CD4-positive, alpha-beta T cell treated with Interleukin-12 subunit alpha and Interleukin-12 subunit beta, for 1 hour (primary cell): ENCODE measurements at places on chromosomes 1 and 21.

- no peak for DNase-seq
These were observed 4.3 kb downstream of the LPAR3 start for GRCh38 chr1:84888753-84889152.

- no peak for DNase-seq
These were observed 185.6 kb downstream of the TGFBR3 start for GRCh38 chr1:91700332-91700731.

- DNase-seq: no peak
These were observed 90.6 kb upstream of the TNR start for GRCh38 chr1:175833951-175834350.

DNA sequence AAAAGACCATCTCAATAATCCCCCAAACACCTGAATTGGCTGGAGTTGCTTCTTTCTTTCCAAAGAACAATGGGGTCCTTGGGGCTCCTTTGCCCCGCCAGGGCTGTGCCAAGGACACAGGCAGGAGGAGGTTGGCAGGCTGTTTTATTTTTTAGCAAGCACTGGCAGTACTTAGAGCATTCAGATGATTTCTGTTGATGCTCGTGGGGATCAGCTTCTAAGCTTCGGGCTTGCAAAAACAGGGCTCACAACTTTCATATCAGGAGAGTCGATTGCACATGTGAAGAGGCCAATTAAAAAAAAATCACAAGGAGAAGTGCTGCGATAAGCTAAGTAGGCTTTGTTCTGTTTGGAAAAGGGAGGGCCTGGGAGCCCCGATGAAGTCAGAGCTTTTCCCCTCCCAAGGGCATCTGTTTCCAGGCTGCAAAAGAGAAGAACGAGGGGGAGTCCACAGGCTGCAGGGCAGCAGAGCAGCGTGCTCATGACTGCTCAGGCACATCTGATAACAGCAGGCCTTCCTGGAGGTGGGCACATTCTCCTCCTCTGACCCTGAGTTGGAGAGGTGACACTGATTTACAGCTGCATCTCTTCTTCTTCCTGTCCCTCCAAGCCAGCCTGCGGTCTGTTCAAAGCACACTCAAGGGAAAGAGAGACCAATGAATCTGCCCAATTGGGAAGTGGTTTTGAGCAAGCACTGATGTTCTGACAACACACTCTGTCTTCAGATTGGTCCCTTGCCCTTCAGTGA lies 27.3 kb upstream of the BCAR3 start:
- DNase-seq: peak; percentile 12

- DNase-seq: no peak
These were observed 8.4 kb upstream of the SLC37A1 start for GRCh38 chr21:42505090-42505726.

GRCh38 chr1:24413350-24414163 lies at the start of gene STPG1:
TSS of gene STPG1 (minus strand) at chr1:24413782. CDS start at chr1:24401388, 12,394 bp downstream.
- peak; percentile 90 for DNase-seq

GRCh38 chr1:225949041-225949440 lies 8.0 kb upstream of the LEFTY2 start:
- DNase-seq: no peak

GRCh38 chr1:1307923-1308755 lies at the start of the genes ACAP3 and PUSL1:
TSS of gene ACAP3 (minus strand) at chr1:1307930. CDS start at chr1:1307815, 115 bp downstream.
TSS of gene PUSL1 (plus strand) at chr1:1308597. CDS start at chr1:1308644, 47 bp downstream.
- peak; percentile 91 for DNase-seq

GRCh38 chr1:244322181-244322580 lies 129.5 kb downstream of the ADSS2 start:
- no peak for DNase-seq

GRCh38 chr21:45900034-45900868 lies 81.3 kb upstream of the COL6A1 start:
- DNase-seq: no peak

DNA sequence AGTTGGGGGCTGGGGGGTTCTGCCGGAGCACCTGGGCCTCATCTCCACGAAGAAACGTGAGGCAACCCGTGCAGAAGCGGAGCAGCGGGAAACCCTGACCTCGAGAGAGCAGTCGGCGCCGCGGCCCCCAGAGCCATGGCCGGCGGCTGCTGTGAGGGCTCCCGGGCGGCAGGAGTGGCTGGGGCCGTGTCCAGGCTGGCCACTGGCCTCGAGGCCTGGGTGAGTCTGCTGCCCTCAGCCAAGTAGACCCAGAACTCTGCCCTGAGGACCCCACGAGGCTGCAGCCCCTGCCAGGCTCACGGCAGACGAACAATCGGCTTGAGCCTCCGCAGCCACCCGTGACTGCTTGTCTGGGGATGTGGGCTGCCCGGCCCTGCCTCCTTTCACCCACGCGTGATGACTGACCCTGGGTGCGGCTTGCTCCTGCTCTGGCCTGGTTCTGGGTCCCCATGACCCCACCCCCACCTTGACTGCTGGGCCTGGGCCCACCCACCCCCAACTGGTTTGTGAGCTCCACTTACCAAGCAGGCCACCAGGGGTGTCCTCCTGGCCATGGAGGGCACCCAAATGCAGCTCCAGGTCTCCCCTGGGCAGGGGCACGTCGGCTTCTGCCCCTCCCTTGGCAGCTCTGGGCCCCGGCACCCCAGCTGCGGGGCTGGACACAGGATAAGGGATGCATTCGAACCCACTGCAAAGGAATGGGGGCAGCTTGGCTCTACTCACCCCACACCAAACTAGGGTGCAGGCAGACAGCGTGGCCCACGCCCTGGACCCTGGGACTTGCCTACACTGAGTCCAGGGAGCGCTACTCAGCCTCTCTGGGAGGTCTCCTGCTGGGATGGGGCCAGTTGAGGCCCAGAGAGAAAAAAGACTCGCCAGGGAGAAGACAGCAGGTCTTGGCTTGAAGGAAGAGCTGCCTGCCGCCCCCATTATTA lies 34.2 kb downstream of the MORN1 start:
- DNase-seq: no peak

DNA sequence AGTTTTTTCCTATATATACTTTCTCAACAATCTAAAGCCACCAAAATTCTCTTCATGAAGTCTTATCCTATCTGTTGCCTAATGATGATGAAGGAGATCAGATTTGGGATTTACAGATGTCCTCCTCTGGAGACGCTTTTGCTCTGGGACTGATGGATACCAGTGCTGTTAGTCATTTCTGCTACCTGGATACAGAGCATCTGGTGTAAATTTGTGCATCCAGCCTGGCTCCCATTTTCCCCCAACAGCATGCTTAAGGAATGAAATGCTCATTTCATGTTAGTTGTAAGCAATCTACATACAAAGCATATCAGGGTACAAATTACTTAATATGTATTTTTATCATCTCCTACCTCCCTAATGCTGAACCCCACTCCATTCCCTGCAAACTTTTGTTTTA lies 57.7 kb downstream of the HNRNPR start:
- DNase-seq: no peak

- DNase-seq: no peak
These were observed 136.6 kb downstream of the POU2F1 start for GRCh38 chr1:167357305-167357704.

DNA sequence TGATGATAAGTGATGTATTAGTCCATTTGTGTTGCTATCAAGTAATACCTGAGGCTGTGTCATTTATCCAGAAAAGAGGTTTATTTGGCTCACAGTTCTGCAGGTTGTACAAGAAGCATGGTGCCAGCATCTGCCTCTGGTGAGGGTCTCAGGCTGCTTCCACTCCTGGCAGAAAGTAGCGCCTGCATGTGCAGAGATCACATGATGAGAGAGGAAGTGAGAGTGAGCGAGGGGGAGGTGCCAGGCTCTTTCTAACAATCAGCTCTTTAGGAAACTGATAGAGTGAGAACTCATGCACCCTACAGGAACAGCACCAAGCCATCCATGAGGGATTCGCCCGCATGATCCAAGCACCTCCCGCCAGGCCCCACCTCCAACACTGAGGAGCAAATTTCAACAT lies 2.2 kb upstream of the FHAD1 start:
- no peak for DNase-seq

- no peak for DNase-seq
These were observed 10.7 kb downstream of the COL8A2 start for GRCh38 chr1:36114371-36114770.

DNA sequence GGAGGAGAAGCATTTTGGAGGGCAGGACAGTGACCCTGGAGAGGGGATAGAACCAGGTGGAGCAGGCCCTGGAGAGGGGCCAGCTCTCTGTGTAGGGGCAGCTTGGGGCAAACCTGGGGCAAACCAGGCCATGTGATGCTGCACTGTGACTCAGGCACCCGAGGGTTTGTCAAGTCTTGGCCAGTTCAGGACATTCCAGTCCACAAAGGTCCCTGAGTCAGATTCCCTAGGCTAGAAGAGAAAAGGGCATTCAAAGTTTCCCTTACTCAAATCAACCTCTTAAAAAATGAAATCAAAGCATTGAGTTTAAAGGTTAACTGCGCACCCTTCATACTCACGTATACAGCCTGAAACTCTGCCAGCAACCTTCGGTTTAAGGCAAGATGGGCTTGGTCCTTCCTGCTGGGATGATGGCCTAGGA lies 25.2 kb upstream of the PLA2G2C start:
- no peak for DNase-seq

DNA sequence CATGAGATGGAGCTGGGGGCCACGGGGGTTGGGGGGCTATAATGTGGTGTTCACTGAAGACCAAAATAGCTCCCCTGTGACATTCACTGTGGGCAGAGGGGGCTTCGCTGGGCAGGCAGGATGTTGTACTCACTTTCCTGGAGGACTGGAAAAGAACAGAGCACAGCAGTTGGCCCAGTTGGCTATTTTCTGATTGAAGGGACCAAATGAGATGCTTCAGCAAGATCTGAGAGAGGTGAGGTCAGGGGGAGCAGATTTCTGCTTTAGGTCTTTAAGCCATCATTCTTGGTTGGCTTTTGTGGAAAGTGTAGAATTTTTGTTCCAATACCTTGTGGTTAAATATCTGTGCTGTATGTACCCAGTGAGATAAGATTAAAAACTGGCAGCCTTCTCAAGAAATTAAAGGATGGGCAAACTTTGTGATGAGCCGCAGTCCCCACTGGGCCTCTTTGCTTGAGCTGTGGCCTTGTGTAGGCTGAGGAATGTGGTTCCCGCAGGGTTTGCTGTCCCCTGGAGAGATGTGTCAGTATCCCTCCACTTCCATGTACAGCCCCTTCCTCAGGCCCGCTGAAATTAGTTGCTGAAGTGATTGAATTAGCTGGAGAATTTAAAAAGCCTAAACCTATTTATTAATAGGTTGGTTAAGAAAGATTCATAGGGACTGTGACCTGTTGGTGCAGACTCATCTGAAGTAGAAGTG lies 80.7 kb downstream of the ATP5PO start:
- DNase-seq: no peak

- peak; percentile 74 for DNase-seq
These were observed 6.1 kb downstream of the LDLRAP1 start for GRCh38 chr1:25549273-25550154.

GRCh38 chr1:31955917-31956736 lies 18.0 kb upstream of the PTP4A2 start:
- DNase-seq: peak; percentile 87

GRCh38 chr1:153547560-153548551 lies 1.2 kb downstream of the S100A3 start:
- DNase-seq: no peak

- no peak for DNase-seq
These were observed 334.4 kb downstream of the DSCAM start for GRCh38 chr21:40512590-40512989.

GRCh38 chr1:117967881-117968280 lies 38.3 kb downstream of the WDR3 start:
- no peak for DNase-seq

DNA sequence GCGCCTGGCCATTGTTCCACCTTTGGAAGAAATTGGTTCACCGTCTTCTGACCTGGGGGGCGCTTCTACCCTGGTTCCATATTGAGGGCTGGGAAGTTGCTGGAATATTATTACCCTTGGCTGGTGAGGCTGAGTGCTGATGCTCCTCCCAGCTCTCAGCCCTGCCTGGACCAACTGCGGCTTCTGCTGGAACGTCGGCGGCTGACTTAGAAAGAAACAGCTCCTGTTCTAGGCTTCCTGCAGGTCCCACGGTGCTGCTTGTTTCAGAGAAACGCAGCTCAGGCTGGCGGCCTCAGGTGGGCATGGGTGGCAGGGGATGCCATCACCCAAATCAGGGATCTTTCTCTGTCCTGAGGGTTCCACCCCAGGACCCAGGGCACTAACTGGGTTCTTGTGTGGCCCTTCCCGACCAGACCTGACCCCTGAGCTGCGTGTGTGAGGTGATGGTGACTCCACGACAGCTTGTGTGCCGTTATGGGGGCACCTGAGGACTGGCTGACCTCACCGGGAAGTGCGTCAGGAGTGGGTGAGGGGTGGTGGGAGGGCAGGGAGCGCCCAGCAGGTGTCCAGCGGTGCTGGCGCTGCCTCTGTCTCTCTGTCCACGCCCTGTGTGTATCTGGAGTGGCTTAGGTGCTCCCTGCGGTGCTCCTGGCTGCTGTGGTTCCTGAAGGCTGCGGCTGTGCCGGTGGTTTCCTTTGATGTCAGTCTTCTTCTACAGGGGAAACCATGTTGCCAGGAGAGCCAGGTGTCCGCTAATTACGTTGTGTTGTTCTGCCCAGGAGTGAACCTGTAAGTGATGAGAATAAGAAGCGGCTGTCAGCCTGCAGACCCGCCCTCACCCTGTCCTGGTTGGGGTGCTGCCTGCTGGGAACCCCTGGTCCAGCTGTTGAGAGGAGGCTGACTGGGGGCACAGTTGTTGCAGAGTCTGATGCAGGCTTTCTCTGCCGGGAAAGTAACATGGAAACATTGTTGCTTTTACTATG lies 8.9 kb downstream of the SKI start:
- peak; percentile 73 for DNase-seq

DNA sequence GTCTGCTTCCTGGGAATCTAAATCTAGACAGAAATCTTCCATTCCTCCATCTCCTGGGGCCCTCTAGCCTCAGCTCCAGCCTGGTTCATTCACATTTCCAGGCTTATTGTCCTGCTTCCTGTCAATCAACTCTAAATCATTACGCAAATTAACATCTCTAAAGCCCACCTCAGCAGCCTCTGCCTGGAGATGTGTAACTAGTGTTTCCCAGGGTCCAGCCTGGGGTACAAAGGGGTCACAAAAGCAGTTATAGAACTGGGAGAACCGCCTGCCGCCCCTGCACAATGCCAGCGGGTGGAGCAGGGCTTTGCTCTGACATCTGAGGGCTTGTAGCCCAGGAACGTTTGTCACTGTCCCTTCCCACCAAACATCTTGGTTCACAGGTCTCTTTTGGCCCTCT lies 373.5 kb downstream of the RRAGC start:
- DNase-seq: no peak

DNA sequence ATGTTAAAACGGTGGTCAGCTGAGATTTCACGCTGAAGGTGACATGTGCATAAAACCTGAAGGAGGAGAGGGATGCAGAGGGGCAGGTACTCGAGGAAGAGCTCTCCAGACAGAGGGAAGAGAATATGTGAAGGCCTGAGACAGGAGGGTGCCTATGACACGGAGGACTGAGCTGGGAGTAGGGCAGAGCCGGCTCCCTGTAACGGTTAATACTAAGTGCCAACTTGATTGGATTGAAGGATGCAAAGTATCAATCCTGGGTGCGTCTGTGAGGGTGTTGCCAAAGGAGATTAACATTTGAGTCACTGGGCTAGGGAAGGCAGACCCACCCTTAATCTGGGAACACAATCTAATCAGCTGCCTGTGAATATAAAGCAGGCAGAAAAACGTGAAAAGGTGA lies 136.2 kb upstream of the SYT6 start:
- no peak for DNase-seq
